Fibroblast of upper back skin (primary cell): ENCODE measurements at places on chromosomes 6 and 20.

DNA sequence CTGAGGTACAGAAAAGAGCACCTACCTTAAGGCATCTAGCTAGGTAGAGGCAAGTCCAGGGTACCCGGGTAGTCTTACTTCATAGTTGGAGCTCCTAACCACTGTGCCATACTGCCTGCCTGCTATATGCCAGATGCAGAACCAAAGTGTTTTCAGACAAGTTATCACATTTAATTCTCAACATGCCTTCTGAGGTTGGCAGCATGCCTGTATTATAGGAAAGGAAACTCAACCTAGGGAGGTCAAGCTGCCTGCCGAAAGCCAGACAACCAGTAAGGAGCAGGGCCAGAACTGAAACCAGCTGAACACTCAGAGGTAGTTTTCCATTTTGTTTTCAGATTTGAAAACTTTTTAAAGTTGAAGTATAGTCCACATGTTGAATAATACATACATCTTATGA lies 5.4 kb downstream of the CTNNBL1 start:
- no peak for DNase-seq

DNA sequence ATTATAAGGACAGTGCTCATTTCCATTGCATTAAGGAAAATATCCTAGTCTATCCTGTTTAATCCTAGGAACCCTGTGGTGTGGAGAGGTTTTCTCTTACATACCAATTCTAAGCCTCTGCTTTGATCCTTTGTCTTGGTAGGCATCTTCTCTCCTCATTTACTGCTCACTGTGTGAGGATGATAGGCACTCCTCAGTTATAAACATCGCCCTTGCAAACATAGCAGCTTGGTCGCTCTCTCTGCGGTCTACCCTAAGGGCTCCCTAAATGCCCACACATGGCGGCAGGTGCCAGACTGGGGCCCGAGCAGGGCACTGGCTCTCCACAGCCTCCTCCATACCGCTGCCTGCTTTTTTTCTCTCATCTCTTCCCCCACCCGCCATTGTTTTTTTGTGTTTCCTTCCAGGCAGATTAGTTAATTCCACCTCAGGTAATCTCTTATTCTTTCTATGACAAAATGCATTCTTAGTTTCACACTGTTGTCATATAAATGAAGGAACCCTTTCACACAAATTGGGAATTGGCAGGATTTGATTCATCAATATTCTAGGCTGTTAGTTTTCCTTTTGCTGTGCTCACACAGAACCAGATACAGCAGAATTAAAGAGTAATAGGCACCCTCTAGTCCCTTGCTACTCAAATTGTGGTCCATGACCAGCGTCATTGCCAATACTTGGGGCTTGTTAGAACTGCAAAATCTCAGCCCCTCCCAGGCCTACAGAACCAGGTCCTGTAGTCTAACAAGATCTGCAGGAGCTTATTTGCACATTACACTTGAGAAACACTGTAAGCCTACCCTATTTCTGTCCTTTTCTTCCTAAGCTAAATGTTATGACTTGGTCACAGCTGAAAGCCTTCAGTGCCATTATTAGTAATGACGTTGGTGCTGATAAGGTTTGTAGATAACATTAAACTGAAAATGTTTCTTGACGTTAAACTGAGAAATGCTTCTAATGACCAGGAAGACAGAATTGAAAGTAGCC lies 36.3 kb downstream of the CARMIL1 start:
- DNase-seq: no peak

- DNase-seq: peak; percentile 43
These were observed 23.3 kb downstream of the MYCT1 start for GRCh38 chr6:152720974-152721373.

DNA sequence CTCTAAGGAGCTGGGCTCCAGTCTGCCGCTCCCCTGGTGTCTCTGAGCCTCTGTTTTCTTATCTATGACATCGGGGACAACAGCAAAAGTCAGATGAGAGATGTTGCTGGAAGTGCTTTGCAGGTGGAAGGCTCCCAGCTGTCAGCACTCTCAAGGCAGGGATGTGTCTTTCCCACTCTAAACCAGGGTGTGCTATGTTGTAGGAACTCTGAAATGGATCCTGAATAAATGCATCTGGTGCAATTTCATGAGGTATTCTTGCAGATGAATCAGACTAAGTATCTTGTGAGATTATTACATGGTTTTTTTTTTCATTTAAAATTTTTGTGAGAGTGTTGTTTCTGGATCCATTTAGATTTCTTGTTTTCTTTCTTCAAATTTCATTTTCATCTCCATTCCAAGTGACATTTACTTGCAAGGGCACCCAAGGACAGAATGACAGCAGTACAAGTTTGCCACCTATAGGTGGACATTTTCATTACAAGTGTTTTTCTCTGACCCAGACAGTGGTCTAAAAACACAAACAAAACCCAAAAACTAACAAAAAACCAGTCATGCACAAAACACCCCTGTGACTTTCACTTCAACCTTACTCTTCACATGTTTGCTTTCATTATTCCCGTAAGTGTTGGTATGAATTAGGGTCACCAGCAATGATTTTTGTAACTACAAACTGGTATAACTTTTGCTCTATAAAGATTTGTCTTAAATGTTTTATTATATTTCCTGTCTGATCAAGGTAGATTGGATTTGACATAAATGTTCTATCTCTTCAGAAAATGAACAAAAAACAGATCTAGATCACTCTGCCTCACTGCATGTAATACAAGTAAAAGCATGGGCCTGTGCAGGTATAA lies 14.7 kb upstream of the SIM1 start:
- peak; percentile 48 for DNase-seq

DNA sequence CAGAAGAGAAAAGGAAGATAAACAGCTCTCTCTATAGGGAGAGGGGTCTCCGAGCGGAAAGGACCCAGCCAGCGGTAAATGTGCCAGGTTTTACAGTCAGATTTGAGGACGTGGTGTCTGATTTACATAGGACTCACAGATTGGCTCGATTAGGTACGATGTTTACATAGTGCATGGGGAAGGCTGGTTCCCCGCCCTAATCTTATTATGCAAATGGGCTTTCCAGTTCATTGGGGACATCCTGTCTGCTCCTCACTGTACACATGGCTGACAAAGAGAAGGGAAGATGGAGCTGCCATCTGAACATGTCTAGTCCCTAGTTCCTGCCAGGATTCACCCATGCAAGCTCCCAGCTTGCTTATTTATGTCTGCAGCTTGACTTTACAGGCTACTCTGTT lies 119.9 kb downstream of the RNF144B start:
- DNase-seq: no peak

DNA sequence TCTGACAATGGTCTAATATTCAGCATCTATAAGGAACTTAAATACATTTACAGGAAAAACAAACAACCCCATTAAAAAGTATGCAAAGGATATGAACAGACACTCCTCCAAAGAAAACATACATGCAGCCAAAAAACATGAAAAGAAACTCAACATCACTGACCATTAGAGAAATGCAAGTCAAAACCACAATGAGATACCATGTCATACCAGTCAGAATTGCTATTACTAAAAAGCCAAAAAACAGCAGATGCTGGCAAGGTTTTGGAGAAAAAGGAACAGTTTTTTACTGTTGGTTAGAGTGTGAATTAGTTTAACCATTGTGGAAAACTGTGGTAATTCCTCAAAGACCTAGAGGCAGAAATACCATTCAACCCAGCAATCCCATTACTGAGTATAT lies 339.0 kb upstream of the ADGRB3 start:
- peak; percentile 22 for DNase-seq
